ENCODE measurements at places on chromosomes 3 and 15.

GRCh38 chr3:29639578-29640290 is 358.9 kb downstream of the RBMS3 start:
- DNase-seq, result no peak

DNA sequence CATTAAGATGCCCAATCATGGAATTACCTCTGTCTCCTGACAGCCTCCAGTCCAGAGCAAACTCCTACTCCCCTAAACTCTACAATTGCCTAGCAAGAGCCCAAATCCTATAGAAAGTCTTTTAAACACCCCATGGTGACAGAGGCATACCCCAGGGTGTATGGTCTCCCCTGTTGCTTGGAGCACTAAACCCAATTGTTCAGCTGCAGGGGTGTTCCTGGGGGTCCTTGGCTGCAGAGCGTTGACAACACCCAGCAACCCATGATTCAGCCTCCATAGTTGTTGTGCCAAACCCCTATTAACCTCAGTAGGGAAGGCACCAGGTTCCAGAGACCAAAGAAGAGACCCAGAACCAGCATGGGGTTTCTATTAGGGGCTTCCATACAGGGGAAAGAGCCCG is 41.8 kb upstream of the NEDD4 start:
- no peak for DNase-seq

- peak; percentile 11 for DNase-seq
These were observed 516.5 kb downstream of the NLGN1 start for GRCh38 chr3:173913974-173914421.

GRCh38 chr15:70082281-70082900 is 15.3 kb downstream of the TLE3 start:
- DNase-seq, result no peak

- DNase-seq, result no peak
These were observed 30.2 kb downstream of the PML start for GRCh38 chr15:74024687-74025086.

- DNase-seq, result no peak
These were observed 30.9 kb downstream of the LRRC49 start for GRCh38 chr15:70923311-70924080.

GRCh38 chr3:174287705-174288104 is 571.4 kb upstream of the NAALADL2 start:
- no peak for DNase-seq

- no peak for DNase-seq
These were observed 27.2 kb downstream of the FEM1B start for GRCh38 chr15:68304589-68305337.

DNA sequence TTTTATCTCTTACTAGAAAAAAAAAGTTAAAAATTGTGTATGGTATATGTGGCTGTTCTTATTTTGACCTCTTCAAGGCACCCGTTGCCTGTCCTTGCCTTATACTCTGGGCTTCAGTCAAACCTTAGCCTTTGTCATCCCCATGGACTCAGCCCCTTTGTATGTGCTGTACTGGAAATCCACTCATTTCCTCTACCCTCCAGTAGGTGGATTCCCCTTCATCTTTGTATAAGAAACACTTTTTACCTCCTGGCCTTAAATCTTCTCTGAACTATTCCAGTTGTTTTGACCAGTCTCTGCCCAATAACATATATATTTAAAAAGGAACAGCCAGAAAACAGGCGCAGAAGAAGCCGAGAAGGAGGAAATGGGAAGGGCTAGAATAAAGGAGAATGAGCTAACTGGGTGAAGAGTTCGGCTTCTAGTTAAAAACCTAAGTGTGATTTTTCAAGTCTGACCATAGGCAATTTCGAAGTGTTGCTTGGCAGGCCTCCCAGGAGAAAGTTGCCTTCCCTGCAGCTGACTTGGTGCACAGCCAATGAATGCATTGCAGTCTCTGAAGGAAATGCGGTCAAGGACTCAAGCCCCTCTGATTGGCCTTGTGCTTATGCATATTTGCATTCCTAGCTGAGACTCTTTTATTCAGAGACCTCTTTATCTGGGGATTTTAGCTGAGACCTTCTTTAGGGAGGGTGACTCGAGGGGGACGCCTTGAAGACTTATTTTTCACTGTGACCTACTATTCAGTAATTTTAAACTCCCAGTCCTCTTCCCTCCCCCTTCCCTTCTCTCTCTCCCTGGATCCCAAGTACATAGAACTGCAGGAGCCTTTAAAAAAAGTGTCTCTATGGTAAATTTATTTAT is 277.4 kb downstream of the ROBO1 start:
- DNase-seq, result no peak

DNA sequence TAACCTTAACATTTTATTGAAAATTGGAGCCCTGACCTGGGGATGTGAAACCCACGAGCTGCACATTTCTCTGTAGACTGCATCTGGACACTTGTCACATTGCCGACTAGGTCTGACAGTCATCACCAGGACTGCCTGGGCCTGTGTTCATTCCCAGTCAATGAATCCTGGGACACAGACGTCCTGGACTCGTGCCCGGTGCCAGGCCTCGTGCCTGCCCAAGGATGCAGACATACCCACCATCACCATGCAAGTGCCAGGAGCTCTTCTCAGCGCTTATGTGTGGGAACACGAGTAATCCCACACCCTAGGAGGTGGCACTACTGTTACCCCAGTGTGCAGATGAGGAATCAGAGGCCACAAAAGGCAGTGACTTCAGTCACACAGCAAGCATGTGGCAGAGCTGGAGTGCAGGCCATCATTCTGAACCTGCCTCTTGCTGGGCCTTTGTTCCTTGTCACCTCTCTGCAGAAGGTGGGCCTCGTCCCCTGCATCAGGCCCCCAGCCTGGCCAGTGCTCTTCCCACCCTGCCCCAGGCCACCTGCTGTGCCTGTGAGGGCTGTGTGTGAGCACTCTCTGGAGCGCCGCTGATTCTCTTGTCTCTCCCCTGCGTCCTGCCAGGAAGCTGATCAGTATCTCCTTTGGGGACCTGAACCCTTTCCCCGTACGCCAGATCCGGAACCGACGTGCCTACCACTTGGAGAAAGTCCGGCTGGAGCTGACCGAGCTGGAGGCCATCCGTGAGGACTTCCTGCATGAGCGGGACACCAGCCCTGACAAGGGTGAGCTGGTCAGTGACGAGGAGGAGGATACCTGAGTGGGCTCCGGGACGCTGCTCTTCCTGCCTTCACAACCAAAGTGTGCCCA is 58.5 kb downstream of the ADAMTS7 start:
- DNase-seq, result no peak

GRCh38 chr3:136075218-136075808 is 109.8 kb downstream of the PPP2R3A start:
- peak; percentile 89 for DNase-seq

GRCh38 chr3:170487031-170487430 is 68.4 kb downstream of the CLDN11 start:
- DNase-seq, result no peak

DNA sequence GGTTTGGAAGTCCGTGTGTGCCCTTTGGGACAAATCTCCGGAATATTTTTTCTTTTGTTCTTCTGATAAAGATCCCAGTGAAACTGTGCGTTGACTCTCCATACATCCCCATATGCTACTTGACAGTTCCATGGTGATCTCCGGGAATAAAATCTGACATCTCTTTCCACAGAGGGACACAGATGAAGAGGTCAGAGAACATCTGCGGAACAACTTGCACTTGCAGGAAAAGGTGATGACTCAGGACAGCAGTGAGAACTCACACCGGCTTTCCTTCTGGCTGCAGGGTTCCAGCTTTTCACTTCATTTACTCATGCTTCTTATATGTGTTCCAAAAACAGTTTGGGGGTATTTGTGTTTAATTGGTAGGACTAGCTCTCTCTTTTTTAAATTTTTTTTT is 157.5 kb upstream of the CHRM5 start:
- no peak for DNase-seq

- DNase-seq, result no peak
These were observed 2.1 kb upstream of the NMB start for GRCh38 chr15:84659904-84660781.

- no peak for DNase-seq
These were observed 3.1 kb downstream of the RARB start for GRCh38 chr3:25430935-25431770.

GRCh38 chr3:113535898-113536297 is 3.5 kb downstream of the SIDT1 start:
- peak; percentile 44 for DNase-seq

GRCh38 chr3:101690972-101691371 is 4.5 kb upstream of the RPL24 start:
- DNase-seq, result peak; percentile 48

- no peak for DNase-seq
These were observed 85.1 kb upstream of the TSEN2 start for GRCh38 chr3:12399226-12399625.

GRCh38 chr3:66037986-66038369 is 740 bp downstream of the MAGI1 start:
- DNase-seq, result peak; percentile 5

DNA sequence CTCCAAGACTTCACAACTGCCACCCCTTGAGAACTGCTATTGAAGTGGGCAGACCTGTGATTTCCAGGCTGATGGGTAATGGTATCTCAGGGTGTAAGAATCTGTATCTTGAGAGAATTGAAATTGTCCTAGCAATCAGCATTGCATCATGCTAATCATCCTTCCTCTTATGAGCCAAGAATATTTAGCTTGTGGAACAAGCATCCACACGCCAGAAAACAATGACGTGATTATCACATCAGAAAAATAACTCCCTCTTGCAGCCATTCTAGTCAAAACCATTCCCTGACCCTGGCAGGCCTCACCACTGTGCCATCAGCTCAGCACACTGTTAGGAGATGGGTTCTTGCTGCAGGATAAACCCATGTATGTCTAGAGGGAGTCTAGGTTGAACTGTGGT is 6.7 kb downstream of the BCL2L10 start:
- DNase-seq, result no peak

DNA sequence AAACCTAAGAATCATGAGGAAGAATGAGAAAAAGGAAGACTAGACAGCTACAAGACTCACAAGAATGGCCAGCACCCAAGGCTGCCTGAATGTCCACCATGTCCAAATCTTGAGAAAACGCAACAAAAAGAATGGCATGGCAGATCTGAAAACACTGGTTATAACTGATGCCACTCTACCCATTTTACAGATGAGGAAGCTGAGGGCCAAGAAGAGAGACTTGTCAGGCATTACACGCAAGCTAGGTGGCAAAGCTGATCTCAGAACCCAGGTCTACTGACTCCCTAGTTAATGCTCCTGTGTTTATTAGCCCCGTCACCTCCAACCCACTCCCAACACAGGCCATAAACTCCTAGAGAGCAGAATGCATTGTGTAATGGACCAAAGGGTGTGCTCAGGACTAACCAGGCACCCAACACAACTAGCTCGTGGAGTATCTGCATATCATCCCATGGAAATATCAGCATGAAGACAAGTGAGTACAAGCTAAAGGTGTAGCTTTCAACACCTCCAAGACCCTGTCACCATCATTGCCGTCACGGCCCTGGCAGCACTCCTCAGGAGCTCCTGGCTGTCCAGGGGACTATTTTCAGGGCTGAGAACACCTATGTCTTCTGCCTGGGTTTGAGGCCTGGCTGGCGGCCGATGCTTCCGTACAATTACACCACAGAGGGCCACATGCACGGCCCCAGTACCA is 111.7 kb downstream of the XXYLT1 start:
- DNase-seq, result no peak

GRCh38 chr3:125220727-125221429 is 8.3 kb upstream of the SLC12A8 start:
- DNase-seq, result peak; percentile 25

DNA sequence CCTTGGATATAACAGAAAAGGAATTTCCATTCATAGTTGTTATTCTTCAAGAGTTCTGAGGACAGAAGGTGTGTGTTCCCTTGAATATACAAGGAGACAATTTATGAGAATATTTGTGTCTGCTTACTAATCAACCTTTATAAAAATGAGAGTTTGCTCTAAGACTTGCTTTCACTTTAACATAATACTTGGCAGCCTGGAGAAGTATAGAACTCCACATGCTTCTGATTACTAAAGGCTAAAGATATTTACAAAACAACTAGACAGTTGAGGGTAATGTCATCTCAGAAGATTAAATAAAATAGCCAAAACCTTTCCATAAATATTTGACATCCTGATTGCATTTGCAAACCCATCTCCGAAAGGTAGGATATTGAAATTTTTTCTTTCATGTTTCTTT is 727.1 kb upstream of the NAALADL2 start:
- no peak for DNase-seq

DNA sequence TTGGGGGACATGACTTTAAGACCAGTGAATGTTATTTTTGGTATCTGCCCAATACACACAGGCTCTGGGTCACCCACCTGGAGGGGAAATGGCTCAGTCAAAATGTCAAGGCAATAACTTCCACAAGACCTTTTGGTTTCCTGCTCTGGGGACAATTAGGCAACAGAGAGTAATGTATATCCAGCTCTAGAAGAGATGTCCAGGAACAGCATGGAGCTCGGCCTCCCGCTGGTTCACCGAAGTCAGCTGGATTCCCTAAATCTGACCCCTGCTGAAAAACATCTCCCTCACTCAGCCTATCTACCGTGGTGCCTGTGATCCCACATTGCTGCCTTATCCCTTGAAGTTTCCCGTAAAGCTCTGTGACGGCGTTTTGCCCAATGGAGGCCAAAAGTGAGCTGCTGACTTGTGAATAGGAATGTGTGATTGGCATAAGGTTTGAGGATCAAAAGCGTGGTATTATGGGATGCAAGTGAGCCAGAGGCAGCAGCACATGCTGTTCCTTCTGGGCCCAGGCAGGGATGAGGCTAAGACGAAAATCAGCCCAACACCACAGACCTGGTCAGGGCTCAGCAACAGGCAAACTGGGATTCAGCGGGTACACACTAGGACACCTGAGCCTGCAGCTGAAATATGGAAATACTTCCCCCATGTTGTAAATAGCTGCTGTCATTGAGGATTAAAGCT is 47.2 kb upstream of the SLC6A11 start:
- no peak for DNase-seq

GRCh38 chr3:150252462-150252861 is 155.6 kb upstream of the TSC22D2 start:
- peak; percentile 44 for DNase-seq

GRCh38 chr15:100926258-100926657 is 7.1 kb downstream of the LRRK1 start:
- DNase-seq, result no peak

DNA sequence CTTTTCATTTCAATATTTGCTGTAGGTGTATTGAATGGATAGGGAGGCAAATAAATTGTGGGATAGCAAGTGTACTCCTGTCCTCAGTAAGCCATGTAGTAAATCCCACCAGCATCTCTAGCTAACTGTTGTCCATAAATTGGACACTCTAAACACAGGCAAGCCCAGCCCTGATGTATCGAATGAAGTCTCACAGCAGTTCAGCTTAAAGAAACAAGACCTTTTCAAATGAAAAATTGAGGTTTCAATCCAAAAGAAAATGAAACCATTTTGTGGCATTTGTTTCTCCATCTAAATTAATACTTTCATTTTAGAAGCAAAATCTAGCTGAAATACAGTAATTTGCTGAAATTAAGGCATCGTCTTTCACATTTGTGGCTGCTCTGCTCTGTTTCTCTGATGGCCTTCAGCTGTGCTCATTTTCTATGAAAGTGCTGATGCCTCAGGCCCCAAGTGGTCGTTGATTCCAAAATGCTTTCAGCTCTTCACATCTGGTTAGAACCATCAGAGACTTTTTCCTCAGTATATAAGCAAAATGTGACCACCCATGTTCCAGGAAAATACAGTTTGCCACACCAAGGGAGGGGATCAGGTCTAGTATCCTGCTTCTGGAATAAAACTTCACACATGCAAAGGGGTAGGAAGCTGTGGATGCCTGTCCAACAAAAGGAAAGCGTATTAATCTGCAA is 245.0 kb downstream of the ZMAT3 start:
- no peak for DNase-seq

All from hematopoietic multipotent progenitor cell treated with erythropoietin and hydrocortisone succinate and interleukin-3 and kit ligand, for 4 days (in vitro differentiated cells).